ENCODE measurements at places on chromosomes 12 and 14.

- no peak for DNase-seq
These were observed 3.9 kb downstream of the STYX start for GRCh38 chr14:52733824-52734223.

DNA sequence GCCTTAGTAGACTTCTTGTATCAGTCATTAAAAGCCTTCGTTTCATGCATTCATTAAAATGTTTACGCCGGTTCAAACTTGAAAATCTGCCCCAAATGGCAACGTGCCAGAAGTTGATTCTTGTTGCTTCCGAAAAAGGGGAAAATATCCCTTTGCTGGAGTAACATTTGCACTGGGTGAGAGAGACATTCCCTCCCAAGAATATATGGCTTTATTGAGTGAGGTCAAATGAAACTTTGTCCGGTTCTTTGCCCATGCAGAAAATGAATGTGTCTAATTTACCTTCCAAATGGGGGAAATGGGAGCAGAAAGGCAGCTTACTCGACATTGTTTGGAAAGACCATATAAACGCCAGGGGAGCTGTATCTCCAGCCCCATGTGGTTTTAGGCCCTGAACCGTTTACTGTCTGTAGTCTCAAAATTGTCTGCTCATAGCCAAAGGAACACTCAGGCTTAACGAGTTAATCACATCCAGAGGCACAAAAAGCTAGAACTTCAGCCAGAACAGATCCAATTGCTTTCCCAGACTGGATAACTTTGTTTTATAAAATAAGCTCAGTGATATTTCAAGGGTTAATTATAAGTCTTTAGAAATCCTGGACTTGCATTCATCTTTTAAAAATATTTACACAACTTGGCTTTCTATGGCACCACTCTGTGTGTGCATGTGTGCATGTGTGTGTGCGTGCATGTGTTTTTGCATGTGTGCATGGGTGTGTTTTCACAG lies 2.9 kb upstream of the EMP1 start:
- no peak for DNase-seq

- DNase-seq, result no peak
These were observed 449.6 kb upstream of the DCN start for GRCh38 chr12:91632042-91632786.

DNA sequence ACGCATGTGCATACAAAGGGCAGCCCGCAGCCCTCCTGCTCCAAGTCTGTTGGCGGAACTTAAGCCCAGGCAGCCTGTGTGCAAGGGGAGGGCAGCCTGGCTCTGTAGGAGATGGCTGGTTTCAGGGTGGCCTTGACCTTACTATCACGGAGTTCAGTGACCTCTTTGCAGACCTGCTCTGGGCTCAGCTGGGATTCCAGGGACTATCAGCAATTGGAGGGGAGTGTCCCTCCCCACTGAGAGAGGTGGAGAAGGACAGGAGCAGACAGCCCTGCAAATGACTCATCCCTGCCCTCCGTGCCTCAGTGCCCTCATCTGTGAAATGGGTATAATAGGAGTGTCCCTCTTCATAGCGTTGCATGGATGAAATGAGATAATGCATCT lies 66.2 kb upstream of the DLK1 start:
- DNase-seq, result no peak

GRCh38 chr14:41605550-41606281 lies 960 bp upstream of the LRFN5 start:
- DNase-seq, result no peak

DNA sequence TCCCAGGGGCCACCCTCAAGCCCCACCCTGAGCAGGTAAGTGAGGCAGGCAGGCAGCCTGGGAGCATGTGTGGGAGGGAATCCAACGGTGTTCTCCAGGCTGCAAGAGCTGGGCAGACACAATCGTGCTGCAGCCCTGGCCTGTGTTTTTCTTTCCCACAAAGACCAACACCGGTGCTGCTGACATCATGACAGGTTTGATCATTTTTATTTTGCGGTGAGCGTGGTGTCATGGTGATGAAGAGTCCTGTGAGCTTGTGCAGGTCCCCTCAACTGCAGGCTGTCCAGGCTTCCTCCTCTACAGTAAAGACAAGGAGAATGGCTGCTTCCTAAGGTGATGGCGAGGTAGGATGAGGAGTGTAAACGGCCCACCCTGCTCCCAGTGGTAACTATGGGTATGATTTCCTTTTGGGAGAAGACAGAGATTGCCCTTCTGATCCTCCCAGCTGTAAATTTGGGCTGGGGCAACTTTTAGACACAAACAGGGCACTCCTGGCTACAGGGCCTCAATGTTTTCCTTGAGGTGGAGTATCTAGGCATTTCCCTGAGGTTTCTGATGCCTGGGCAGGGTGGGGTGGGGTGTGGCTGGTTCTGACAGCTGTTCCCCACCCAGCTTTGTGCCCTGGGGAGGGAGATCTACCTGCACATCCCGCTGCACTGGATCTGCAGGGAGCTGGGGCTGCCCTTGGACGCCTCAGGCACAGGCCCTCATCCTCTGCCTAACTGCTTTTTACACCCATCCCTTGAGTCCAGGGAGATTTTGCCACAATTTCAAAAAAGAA lies 109.1 kb downstream of the VCPKMT start:
- DNase-seq, result no peak

GRCh38 chr14:72099566-72099965 lies 167.3 kb downstream of the RGS6 start:
- no peak for DNase-seq
